Right kidney (tissue), 9 donors: ENCODE measurements at places on chromosomes 12 and 14.

DNA sequence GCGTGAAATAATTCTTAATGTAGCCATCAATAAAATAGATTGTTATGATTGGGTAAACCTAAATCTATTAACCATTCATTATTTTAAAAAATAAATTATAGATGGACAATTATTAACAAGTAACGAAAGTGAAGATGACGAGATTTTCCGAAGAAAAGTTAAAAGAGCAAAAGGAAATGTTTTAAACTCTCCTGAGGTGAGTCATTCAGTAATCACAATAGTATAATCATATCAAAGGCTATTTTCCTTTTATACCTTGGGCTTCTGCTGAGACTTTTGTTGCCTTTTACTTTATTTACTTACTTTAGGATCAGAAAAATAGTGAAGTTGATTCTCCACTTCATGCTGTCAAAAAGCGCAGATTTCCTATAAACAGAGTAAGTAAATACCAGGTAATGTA lies 45.6 kb downstream of the FANCM start:
- no peak for DNase-seq

- DNase-seq, result no peak
These were observed 239.7 kb downstream of the SNAPC1 start for GRCh38 chr14:62001963-62002362.

- no peak for DNase-seq
These were observed 378.8 kb upstream of the TBX3 start for GRCh38 chr12:115062741-115063140.

GRCh38 chr12:108683906-108684556 lies 47.3 kb downstream of the CORO1C start:
- DNase-seq, result no peak

DNA sequence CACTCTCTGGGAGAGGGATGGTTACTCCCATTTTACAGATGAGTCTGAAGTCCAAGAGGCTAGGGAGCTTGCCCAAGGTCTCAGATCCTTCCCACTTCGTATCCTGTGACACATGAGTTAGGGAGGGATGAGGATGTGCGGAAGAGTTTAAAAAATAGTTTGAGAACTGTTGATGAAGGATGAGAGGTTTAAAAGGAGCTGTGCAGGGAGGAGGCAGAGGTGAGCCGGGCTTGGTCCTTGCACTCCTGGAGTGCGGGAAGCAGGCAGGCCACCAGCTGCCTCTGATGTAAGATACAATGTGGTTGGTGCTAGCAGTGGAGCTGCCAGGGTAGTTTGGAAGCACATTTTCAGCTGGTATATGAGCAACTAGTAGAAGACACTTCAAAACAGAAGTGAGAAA lies 46.5 kb downstream of the TSPAN9 start:
- no peak for DNase-seq

- no peak for DNase-seq
These were observed 13.4 kb upstream of the PTGDR start for GRCh38 chr14:52254086-52254485.

DNA sequence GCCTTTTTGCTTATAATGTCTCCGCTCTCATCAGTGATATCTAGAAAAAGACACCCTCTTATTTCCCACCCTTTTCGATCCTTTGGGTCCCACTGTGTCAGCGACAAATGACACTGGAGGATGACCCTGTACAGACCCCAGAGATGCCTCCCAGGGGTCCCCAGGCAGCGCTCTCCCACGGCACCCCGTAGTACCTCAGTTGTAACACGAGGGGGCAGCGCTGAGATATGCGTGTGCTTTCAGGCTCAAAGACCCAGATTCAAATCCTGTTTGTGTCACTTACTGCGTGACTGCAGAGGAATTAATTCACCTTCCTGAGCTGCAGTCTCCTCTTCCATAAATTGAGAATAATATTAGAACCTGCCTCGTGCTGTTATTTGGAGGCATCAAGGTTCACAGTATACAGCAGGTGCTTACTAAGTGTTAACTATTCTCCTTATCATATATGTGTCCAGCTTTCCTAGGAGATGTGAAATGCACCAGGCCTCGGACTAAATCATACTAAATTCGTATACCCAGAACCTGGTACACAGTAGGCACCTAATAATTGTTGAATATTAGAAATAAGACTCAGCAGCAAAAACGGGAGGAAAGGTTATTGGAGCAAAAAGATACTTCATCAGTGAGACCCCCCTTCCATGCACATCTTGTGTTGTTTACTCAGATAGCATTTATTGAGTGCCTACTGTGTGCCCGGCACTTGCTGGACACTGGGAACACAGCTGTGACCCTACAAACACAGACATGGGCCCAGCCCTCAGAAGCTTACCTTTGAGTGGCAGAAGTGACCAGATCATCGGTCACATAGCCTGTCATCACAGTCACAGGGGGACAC lies 99.9 kb downstream of the PHETA1 start:
- no peak for DNase-seq

GRCh38 chr12:129381715-129382114 lies 522.1 kb downstream of the TMEM132D start:
- DNase-seq, result no peak
